ENCODE measurements at places on chromosomes 2 and 18.

DNA sequence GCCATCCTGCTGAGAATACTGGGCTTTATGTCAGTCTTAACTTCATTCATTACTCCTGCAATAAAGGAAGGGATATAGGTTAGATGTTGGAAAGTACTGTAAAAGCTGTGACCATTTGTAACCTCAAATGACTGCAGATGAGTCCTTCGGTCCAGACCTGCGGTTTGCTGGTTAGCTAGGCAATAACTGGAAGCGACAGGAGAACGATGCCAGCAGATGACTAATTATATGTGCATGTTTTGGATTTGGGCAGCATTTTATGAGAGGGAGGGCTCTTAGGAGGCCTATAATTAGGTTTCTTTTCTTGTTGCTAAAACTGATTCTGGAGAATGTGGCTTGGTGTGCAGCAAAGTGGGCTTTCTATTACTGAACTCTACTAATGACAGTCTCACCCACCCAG, 205.6 kb downstream of the TMEM182 start:
- DNase-seq = no peak

- DNase-seq = no peak
Observed at GRCh38 chr18:48698707-48699106, 159.9 kb downstream of the CTIF start.

DNA sequence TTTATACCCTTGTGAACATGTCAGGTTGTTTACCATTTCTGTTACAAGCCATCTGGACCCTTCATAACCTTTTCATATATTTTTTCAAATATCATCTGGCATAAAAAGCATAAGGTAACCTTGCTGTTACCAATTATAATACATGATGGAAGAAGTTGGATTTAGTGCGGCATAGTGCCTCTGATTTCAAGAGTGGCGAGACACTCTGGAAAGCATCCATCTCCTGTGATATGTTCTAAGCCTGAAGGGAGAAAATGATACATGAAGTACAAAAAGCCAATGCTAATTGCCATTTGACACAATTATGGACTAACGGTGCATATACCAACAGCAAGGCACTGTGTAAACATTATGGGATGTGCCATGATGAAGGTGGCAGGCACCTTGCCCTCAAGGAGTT, 75.1 kb downstream of the DCC start:
- DNase-seq = no peak

GRCh38 chr2:107407017-107407416, 419.7 kb upstream of the RGPD4 start:
- DNase-seq = peak; percentile 56

- DNase-seq = no peak
Observed at GRCh38 chr2:134505446-134505845, 213.4 kb downstream of the TMEM163 start.

GRCh38 chr2:241946306-241947003, 76.9 kb downstream of the RTP5 start:
- DNase-seq = no peak

GRCh38 chr2:142681952-142682351, 195.5 kb upstream of the KYNU start:
- DNase-seq = no peak

- no peak for DNase-seq
Observed at GRCh38 chr2:23533338-23533695, 148.3 kb downstream of the KLHL29 start.

DNA sequence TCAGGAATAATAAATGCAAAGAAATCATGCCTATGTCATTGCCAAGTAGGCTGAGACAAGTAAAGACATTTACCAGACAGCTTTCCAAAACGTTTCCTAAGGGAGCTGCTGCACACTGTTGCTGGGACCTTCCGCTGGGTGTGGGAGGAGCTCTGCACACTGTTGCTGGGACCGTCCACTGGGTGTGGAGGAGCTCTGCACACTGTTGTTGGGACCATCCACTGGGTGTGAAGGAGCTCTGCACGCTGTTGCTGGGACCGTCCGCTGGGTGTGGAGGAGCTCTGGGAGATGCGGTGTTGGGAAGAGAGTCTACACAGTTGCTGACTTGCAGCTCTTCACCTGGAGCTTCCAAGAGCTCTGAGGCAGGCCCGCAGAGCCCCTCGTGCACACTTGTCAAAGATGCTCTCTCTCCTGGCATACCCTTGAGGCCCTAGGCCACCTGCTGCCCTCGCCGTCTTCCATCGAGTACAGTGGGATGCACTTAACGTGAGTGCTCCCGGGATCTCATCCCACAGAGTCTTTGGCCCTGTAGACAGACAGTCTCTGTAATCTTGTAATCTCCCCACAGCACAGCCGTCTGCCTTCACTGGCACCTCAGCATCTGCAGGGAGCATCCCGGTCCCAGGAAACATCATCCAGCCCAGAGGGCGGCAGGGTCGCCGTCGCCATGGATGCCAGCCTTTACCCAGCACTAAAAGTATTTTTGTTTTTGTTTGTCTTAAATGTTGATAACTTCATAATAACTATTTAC, 51.4 kb downstream of the TRAPPC12 start:
- no peak for DNase-seq

DNA sequence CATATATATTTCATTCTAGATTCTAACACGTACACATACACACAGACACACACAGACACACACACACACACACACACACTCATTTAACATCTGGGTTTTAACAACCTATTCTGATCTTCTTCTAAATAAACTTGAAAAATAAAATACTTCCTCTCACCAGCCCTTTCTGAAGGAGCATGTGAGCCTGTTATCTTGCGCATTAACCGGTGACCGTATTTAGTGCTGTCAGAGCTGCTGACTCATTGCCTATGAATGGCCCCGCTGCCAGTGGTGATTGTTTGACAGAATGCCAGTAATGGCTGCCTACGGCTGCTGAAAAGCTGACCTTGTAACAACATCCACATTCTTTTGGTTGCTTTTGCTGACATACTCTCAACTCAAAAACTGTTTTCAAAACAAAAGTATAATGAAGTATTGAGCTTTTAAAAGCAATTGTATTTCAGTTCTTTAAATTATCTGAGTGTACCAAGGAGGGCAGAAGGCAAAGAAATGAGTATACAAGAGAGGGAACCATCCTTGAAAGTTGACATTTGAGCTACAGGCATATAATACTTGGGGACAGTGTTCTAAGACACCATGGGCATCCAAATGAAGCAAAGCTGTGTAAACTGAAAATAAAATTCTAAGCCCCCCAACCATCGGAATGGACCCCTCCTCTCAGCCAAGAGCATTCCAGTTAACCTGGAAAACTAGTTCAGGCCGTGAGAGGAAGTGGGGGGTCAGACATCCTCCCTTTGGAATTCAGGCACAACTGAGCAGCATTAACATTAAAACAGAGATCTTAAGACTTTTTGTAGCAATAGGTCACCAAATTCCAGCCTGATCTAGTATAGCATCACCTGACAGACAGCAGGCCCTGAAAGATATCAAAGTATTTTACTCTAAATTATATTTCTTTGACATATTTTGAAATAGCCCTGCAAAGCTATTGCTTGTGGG, 50.2 kb upstream of the DTNA start:
- no peak for DNase-seq

DNA sequence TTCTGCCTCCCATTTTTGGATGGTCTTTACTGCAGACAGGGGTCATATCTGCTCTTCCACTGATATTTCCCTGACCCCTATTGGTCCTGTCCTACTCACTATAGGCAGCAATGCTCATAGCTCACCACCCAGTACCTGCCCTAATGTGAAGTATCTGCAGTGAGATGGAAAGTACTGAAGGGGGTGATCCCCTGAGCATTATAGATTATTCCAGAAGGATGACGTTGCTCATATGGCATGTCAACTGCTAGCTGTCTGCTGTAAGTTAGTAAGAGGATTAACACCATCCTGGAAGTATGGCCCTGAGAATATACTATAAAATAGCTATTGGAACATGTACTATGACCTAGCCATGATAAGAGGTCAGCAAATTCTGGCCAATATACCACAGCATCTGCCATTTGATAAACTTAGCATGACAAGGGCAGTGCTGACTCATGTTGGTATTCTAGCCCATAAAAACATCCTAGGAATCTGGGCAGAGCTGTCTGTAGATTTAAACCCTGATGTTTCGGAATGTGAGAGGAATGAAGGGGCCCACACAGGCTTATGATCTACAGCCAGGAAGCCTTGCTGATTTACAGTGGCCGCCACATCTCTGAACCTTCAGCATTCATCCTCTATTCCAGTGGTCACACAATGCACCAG, 451.4 kb downstream of the TNS1 start:
- no peak for DNase-seq

- no peak for DNase-seq
Observed at GRCh38 chr2:210591663-210592062, 35.3 kb downstream of the CPS1 start.

DNA sequence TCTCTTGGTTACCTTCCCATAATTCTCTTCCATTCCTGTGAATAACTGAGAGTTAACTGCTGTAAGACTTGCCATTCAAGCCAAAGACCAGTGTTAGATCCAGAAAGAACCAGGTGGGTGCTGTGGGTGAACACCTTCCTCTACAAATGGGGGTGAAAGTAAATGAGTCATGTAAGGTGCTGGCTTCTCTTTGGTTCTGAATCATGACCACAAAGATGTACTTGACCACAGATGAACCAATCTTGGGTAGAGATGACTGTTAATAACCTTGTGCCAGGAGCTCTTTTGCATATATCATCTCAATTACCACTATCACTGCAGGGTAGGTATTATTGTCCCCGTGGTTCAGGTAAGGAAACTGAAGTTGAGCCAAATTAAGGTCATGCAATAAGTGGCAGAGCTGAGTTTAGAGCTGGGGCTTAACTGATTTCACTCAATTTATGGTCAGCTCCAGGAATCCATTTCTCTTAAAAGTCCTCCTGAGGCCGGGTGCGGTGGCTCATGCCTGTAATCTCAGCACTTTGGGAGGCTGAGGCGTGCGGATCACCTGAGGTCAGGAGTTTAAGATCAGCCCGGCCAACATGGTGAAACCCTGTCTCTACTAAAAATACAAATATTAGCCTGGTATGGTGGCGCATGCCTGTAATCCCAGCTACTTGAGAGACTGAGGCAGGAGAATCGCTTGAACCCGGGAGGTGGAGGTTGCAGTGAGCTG, 244.9 kb upstream of the CXCR4 start:
- DNase-seq = no peak

DNA sequence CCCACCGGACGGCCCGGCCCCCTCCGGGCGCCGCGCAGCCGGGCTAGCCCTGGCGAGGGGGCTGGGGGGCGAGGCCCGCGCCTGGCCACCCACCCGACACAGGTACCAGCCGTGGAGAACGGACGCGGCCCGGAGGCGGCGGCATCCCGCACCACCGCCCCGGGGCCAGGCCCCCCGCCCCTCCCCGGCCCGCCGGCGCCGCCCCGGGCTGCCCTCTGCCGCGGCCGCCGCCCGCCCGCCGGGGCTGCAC, 405 bp downstream of the SOS1 start:
- no peak for DNase-seq

DNA sequence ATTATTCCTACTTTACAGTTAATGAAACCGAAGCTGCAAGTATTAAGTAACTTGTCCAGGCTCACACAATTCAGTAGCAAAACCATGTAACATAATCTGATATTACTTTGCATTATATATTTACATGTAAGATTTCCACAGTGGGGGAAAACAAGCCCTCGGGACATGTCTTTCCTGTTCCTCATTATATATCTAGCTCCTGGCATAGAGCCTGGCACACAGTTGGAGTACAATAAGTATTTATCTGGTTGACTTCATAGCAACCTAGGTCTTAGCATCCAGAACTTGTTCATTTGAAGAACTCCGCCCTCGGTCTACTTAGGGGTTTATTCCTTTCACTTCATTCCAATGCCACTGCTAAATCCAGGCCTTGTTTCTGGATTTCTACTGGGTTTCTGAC, 1.6 kb upstream of the RBM45 start:
- DNase-seq = no peak

- peak; percentile 57 for DNase-seq
Observed at GRCh38 chr2:122523143-122523542, 767.7 kb downstream of the TSN start.

GRCh38 chr2:33038799-33039198, 92.0 kb downstream of the LTBP1 start:
- no peak for DNase-seq

DNA sequence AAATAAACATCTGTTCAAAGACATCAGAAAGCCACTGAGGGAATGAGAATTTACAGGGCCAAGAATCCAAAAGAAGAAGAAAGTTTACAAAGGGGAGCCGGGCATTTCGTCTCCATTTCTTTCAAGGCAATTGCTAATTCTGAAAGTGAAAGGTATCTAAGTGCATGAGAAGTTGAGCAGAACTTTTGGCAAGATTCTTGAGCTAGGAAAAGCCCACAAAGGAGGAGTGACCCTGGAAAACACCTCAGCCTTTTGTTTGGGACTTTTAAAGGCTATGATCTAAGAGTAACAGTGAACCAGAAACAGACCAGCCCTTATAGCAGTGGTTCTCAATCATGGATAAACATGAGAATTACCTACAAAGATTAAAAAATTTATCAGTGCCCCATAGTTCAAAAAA, 87.4 kb downstream of the MDH1 start:
- DNase-seq = no peak

- DNase-seq = no peak
Observed at GRCh38 chr2:108916796-108917421, 72.1 kb downstream of the EDAR start.

- no peak for DNase-seq
Observed at GRCh38 chr18:4842751-4843150, 354.3 kb downstream of the AKAIN1 start.

- DNase-seq = no peak
Observed at GRCh38 chr2:238336151-238336550, 15.8 kb downstream of the TRAF3IP1 start.

DNA sequence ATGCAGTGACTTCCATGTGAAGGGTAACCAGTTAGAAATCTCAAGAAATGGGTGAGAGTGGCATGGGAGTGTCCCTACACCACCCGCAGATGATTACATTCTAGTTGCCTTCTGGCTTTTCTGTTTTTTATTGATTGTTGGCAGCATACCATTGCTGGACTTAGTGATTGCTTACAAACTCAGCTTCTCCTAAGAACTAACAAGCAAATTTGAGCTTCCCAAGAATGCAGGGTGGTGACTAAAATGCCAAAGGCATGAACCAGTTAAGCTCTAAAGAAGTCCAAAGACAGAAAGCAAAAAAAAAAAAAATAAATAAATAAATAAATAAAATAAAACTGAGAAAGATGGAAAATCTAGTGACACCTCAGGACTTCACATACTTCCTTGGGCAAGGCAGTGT, 245.5 kb upstream of the PARD3B start:
- no peak for DNase-seq

DNA sequence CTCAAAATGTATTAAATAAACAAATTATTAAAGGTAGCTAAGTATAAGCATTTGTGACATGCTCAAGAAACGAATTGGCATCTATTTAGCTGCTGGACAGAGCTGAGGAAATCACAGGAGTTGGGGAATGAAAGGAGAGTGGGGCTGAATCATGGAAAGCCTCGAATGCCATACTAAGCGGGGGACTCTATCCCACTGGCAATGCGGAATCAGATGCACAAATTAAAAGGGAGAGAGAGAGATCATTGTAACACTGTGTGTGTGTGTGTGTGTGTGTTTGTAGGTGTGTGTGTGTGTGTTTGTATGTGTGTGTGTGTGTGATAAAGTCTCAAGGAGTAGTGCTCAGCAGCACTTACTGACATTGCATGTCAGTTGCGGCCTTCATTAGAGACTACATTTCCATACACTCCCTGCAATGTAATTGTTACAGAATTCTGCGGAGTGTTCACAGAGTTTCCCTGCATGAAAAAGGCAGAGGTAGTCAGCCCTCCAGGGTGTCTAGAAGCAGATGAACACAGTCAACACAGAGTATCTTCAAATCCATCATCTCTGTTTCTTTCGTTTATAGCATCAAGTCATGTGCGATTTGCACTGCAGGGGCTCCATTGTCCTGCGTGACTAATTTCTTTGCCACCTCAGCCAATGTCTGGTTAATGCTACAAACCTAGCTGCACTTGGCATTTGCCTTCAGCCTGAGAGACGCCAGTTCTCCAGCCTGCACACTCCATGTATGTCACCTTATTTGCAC, 111.7 kb upstream of the CYRIA start:
- DNase-seq = no peak
